ENCODE measurements at places on chromosomes 5 and 9. TPM values are rescaled to one million over a fixed set of nuclear protein-coding genes. Genes with fewer than 3 reads are reported as not detected.

TBCA gene
- 259 TPM for total RNA-seq

FIBCD1 gene
- 0.29 TPM for total RNA-seq

SLC27A6 gene
- not detected for total RNA-seq

MARCHF11 gene
- total RNA-seq: not detected

RGS7BP gene
- total RNA-seq: not detected
